ENCODE measurements at places on chromosomes 5 and 9.

GRCh38 chr9:122904466-122904822 is 715 bp downstream of the RC3H2 start:
- peak; percentile 40 for DNase-seq

GRCh38 chr9:105054491-105054890 is 126.5 kb upstream of the ABCA1 start:
- DNase-seq: no peak

GRCh38 chr9:133113163-133113948 is 7.7 kb downstream of the RALGDS start:
- DNase-seq: no peak

DNA sequence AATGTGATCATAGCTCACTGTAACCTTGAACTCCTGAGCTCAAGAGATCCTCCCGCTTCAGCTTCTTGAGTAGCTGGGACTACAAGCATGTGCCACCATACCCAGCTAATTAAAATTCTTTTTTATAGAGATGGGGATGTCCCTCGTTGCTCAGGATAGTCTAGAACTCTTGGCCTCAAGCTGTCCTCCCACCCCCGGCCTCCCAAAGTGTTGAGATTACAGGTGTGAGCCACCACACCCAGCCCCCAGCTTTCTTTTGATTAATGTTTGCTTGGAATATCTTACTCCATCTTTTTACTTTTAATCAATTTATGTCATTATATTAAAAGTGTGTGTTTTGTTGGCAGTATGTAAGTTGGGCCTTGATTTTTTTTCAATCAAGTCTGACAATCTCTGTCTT is 59.4 kb upstream of the EXOC3 start:
- DNase-seq: no peak

GRCh38 chr5:76831110-76831452 is 12.3 kb downstream of the F2RL1 start:
- DNase-seq: no peak

- DNase-seq: no peak
These were observed 490.9 kb downstream of the NFIB start for GRCh38 chr9:13823026-13823425.

All from thymus (tissue), 14 donors.